ENCODE measurements at places on chromosomes 1 and 21. TPM values are rescaled to one million over a fixed set of nuclear protein-coding genes. Genes with fewer than 3 reads are reported as not detected.
A peak's percentile ranks its signal among the peaks of the same experiment; 100 is the strongest.

- peaks cover 21% of the 10 kb centered on the region for H3K4me1 ChIP-seq
- no peaks in the 10 kb centered on the region for H3K36me3 ChIP-seq
- no peak for DNase-seq
- no peak overlapping the region for H3K27ac ChIP-seq
Observed at GRCh38 chr1:87064309-87064708, 149.9 kb downstream of the HS2ST1 start.

DNA sequence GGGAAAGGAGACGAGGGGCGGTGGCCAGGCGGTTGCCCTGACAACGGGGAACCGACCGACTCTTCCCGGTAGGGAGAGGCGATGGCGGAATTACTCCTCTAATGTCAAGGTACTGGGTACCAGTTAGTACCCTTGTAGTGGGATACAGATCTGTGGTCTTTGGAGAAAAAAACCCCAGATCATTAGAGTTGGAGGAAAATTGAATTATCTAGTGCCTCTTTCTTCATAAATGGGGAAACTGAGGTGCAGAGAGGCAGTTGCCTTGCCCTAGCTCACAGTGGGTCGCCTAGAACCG is 545 bp upstream of the PEF1 start:
- no peak for DNase-seq
- peaks cover 24% of the 10 kb centered on the region for H3K4me1 ChIP-seq
- H3K4me3 ChIP-seq, result peak overlapping the region; percentile 82
- no peaks in the 10 kb centered on the region for H3K36me3 ChIP-seq
- H3K27ac ChIP-seq, result no peak overlapping the region

- DNase-seq, result no peak
- H3K4me3 ChIP-seq, result no peak overlapping the region
- H3K36me3 ChIP-seq, result no peaks in the 10 kb centered on the region
- no peak overlapping the region for H3K27ac ChIP-seq
- no peaks in the 10 kb centered on the region for H3K4me1 ChIP-seq
Observed at GRCh38 chr21:27275294-27275927, 308.5 kb upstream of the ADAMTS5 start.

GRCh38 chr1:50369830-50370229 is 53.4 kb downstream of the DMRTA2 start:
- no peaks in the 10 kb centered on the region for H3K27me3 ChIP-seq
- H3K36me3 ChIP-seq, result no peaks in the 10 kb centered on the region
- H3K4me3 ChIP-seq, result no peak overlapping the region
- peak; percentile 57 for DNase-seq

GRCh38 chr1:188170935-188171334 is 1342.2 kb downstream of the PLA2G4A start:
- no peaks in the 10 kb centered on the region for H3K36me3 ChIP-seq
- H3K4me1 ChIP-seq, result no peaks in the 10 kb centered on the region
- H3K4me3 ChIP-seq, result no peak overlapping the region
- H3K27me3 ChIP-seq, result no peaks in the 10 kb centered on the region
- H3K27ac ChIP-seq, result no peak overlapping the region

DNA sequence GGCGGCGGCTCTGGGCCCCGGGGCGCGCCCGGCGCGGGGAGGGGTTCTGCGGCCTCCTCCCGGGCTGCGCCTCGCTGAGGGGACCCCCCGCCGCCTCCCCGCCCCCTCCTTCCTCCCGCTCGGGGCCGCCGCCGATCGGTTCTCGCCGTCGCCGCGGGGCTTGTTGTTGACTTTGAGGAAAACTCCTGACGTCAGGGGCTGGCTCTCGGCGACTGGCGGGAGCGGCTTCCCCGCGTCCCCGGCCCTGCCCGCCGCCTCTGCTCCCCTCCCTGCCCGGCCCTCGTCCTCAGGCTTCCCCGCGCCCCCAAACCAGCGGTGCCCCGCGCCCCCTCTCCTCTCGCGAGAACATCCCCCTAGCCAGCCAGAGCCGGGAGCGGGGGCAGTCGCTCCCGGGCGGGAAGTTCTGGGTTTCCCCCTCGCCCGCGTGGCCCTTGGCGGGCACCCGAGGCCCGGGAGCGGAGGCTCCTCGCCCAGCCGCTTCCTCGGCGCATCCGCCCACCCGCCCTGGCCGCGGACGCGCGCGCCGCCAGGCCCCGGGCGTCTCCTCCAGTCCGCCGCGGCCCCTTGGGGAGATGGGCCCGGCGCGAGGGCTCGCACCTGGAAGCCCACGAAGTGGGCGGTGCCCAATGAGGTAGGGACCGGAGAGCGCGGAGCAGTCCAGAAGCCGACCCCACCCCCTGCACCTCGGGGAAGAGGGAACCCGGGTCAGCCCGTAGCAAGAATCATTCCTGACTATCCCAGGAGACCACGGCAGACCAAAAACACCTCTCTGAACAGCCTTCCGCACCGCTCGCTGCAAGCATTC is 611 bp upstream of the AKT3 start:
- no peaks in the 10 kb centered on the region for H3K27me3 ChIP-seq
- peak overlapping the region; percentile 64 for H3K4me3 ChIP-seq
- H3K4me1 ChIP-seq, result peaks cover 10% of the 10 kb centered on the region
- DNase-seq, result peak; percentile 56

- H3K36me3 ChIP-seq, result no peaks in the 10 kb centered on the region
- H3K27me3 ChIP-seq, result no peaks in the 10 kb centered on the region
- H3K4me1 ChIP-seq, result no peaks in the 10 kb centered on the region
- H3K4me3 ChIP-seq, result no peak overlapping the region
- H3K27ac ChIP-seq, result no peak overlapping the region
Observed at GRCh38 chr21:39924577-39925308, 57.5 kb downstream of the PCP4 start.

DNA sequence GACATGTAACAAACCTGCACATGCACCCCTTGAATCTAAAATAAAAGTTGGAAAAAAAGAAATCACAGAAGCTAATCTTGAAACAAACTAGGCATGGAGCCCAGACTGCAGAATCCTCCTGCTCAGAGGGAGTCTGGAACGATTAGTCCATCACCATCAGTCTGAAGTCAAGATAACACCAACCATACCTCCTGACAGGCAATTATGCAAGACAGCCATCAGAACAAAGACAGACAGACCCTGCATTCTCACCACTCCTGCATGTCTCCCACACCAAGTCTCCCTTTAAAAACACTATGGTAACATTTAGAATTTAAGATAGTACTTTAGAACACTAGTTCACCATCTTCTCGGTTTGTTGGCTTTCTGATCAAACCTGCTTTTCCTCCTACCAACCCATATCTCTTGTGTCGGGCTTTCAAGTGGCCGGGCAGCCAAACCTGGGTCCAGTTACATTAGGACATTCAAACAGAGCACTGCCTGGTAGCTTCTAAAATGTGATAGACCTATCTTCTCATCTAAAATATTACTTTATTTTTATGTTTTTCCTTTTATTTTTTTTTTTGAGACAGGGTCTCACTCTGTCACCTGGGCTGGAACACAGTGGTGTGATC is 10.1 kb downstream of the YARS1 start:
- DNase-seq, result no peak
- no peak overlapping the region for H3K27ac ChIP-seq
- H3K27me3 ChIP-seq, result no peaks in the 10 kb centered on the region
- no peaks in the 10 kb centered on the region for H3K4me1 ChIP-seq
- no peak overlapping the region for H3K4me3 ChIP-seq

DNA sequence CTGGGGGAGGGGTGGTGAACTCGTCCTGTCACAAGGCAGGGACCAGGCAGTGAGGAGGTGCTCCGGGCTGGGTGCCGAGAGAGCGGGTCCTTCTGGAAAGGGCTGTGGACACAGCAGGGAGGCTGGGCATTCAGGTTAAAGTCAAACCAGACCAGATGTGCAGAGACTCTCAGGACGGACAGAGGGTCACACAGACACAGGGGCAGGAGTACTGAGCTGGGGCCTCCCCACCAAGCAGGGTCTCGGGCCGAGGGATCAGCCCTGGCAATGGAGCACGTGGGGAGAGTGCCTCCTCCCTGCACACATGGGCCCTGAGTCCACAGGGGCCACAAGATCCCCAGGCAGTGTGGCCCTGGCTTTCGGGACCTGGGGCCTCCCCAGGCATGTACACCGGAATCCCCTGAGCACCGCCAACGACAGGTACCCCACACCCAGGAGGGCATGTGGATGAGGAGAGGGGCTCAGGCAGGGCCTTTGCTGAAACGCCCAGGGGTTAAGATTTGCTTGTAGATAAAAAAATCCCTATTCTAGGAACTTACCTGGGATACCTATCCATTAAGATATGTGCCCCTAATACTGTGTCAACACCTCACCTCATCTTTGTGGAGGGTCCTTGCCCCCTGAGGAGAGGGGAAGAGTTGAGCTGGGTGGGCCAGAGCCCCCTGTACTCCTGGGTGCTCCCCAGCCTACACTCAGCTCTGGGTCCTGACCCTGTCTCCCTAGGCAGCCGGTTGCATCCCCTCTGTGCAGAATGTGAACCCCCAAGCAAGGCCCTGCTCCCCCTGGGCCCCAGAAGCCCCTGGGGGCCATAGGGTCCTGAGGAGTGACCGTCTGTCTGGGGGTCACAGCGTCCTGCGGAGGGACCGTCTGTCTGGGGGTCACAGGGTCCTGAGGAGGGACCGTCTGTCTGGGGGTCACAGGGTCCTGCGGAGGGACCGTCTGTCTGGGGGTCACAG is 46.9 kb upstream of the ADARB1 start:
- no peak overlapping the region for H3K4me3 ChIP-seq
- no peak overlapping the region for H3K27ac ChIP-seq
- no peak for DNase-seq
- no peaks in the 10 kb centered on the region for H3K4me1 ChIP-seq
- no peaks in the 10 kb centered on the region for H3K36me3 ChIP-seq

- H3K27ac ChIP-seq, result no peak overlapping the region
- H3K36me3 ChIP-seq, result no peaks in the 10 kb centered on the region
- no peaks in the 10 kb centered on the region for H3K27me3 ChIP-seq
- DNase-seq, result no peak
- no peak overlapping the region for H3K4me3 ChIP-seq
Observed at GRCh38 chr1:58922302-58923089, 138.6 kb upstream of the JUN start.

DNA sequence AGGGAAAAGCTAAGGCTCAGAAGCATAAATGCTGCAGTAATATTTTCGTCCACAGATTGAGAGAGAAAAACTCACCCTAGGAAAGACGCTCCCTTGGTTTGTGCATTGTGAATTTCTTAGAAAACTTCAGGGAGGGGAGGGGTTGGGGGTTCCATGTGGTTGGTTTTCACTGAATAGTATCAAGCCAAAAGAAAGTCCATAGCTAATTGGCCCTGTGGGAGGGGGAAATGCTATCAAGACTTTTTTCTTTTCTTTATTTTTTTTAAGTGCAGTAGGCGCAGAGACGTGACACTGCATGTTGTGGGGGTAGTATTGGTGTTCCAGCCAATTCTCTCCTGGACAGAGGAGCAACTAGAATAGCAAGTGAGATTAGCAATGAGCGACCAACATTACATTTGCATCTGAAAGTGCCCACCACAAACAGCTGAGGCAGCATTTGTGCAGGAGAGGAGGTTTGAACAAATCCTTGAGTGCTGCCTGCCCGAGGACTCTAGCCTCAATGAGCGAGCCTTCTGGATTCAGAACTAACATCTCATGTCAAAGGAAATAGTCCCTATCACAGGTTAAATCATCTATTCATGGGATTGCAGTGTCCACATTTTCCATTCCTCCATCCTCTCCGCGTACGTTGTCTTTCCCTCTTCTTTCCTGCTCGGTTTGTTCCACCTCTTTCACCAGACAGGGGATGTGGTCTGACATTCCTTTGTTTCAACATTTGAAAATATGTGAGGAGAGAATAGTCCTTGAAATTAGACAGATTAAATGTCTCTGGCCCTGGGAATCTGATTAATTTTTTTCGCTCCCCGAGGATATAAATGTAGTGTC is 118.0 kb upstream of the MARK1 start:
- H3K4me1 ChIP-seq, result no peaks in the 10 kb centered on the region
- H3K27ac ChIP-seq, result no peak overlapping the region
- H3K4me3 ChIP-seq, result no peak overlapping the region

DNA sequence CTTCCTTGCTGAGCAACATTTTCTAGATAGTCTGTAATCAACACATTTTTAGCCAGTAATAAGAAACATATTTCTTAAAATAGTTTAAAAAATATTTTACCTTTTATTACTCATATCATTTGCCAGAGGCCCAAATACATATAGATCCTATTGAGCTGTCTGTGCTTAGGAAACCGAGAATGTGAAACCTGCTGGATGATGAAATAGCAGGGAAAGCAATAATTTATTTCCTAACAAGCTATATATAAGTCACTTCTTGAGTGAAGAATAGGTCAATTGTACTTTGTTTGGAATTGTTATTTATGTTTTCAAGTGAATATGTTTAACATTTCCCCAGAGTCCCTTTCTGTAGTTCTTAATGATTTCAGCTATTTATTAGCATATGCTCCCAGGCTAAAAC is 339.9 kb upstream of the TMPRSS15 start:
- no peak overlapping the region for H3K27ac ChIP-seq
- DNase-seq, result no peak
- no peak overlapping the region for H3K4me3 ChIP-seq
- no peaks in the 10 kb centered on the region for H3K27me3 ChIP-seq

GRCh38 chr1:150386592-150386991 is 22.6 kb downstream of the RPRD2 start:
- peaks cover 10% of the 10 kb centered on the region for H3K4me1 ChIP-seq
- no peaks in the 10 kb centered on the region for H3K27me3 ChIP-seq
- DNase-seq, result no peak
- no peak overlapping the region for H3K27ac ChIP-seq

- no peak overlapping the region for H3K4me3 ChIP-seq
- no peaks in the 10 kb centered on the region for H3K27me3 ChIP-seq
- peaks cover 24% of the 10 kb centered on the region for H3K4me1 ChIP-seq
- H3K36me3 ChIP-seq, result no peaks in the 10 kb centered on the region
- DNase-seq, result no peak
Observed at GRCh38 chr1:21665711-21666575, 3.2 kb downstream of the RAP1GAP start.

- no peak for DNase-seq
- H3K27me3 ChIP-seq, result no peaks in the 10 kb centered on the region
- no peak overlapping the region for H3K4me3 ChIP-seq
- no peaks in the 10 kb centered on the region for H3K36me3 ChIP-seq
- H3K4me1 ChIP-seq, result no peaks in the 10 kb centered on the region
- no peak overlapping the region for H3K27ac ChIP-seq
Observed at GRCh38 chr1:189847613-189848012, 630.1 kb downstream of the BRINP3 start.

DNA sequence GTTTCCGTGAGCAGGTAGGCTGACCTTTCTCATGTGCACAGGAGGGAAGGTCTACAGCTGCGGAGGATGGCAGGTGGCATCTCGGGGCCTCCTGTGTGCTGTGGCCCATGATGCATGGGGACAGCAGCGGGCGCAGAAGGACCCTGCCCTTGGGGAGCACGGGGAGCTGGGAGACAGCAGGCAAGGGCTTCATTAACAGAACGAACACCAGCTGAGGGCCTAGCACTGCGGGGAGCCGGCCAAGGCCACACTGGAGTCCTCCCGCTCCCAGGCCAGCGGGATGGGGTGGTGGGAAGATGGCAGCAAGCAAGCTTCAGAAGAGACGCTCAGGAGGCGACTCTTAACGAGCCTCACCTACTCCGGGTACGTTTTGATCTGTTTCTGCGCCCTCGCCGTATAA is 66.6 kb downstream of the SCCPDH start:
- H3K27me3 ChIP-seq, result no peaks in the 10 kb centered on the region
- no peaks in the 10 kb centered on the region for H3K36me3 ChIP-seq
- H3K27ac ChIP-seq, result no peak overlapping the region
- no peaks in the 10 kb centered on the region for H3K4me1 ChIP-seq
- H3K4me3 ChIP-seq, result no peak overlapping the region

MPL gene
- total RNA-seq, result not detected

MEF2D gene
- 24.7 TPM for total RNA-seq

LGR6 gene
- total RNA-seq, result not detected

SH2D5 gene
- total RNA-seq, result 0.07 TPM

SLC45A3 gene
- total RNA-seq, result not detected

DCDC2B gene
- total RNA-seq, result not detected
